ENCODE measurements at places on chromosomes 3 and 15.

- DNase-seq: peak; percentile 48
These were observed 286.7 kb upstream of the TGFBR2 start for GRCh38 chr3:30319713-30320112.

GRCh38 chr3:30349507-30349906 lies 256.9 kb upstream of the TGFBR2 start:
- no peak for DNase-seq

DNA sequence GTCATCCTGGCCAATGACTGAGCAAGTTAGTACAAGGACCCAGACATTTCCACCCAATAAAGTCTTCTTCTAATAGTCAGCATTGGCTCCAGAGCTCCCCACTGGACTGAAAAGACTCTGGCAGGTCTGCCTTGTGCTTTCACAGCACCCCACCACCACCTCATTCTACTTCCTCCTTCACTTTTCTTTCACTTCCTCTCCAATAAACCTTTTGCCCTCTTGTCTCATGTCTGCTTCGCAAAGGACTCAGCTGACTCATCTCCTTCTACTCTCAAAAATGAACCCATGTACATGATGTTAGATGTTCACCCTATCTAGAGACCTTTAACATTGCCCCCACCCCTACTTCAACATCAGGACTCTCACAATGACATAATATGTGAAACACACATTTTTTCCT lies 181.0 kb upstream of the PPP2R3A start:
- DNase-seq: no peak

DNA sequence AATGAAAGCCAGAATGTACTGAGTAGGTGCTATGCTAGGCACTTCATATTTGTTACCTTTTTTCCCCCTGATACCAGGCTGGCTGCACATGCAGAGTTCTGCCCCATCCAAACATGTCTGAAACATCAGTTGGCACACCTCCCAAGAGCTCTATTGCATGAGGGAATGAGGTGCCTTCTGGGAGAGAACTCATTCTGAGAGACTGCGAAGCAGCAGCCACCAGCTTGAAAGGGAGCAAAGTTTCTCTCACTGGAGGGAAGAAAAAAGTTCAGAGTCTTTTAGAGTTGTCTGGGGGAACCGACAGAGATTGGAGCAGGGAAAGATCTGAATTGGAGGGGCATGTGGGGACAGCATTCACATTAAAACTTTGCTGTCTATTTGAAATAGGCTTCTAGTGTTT lies 84.1 kb downstream of the AGBL1 start:
- no peak for DNase-seq

DNA sequence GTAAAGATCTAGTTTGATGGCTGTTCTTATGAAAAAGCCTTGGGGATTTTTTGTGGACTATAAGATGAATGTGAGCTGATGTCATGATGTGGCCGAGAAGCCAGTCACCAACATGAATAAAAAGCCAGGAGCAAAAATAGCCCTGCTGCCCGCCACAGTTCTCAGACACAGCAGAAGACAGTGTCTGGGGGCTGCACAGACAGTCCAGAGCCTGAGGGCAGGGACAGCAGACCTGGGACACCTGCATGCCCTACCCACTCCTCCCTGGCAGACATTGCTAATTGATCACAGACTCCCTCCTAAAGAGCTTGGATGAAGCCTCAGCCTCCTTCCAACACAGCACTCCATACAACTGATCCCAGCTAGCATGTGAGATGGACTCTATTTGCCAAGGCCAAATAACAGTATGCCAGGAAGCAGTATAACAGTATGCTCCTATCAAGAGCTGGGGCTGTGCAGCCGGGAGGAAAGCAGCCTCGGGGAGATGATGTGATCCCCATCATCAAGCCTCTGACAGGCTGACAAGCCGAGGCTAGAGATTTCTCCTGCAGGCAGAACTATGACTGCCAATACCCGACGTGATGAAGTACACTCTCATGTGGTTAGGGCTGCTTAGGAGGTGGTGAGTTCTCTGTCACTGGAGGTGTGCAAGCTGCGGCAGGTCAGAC lies 105.4 kb upstream of the RPL32 start:
- no peak for DNase-seq

DNA sequence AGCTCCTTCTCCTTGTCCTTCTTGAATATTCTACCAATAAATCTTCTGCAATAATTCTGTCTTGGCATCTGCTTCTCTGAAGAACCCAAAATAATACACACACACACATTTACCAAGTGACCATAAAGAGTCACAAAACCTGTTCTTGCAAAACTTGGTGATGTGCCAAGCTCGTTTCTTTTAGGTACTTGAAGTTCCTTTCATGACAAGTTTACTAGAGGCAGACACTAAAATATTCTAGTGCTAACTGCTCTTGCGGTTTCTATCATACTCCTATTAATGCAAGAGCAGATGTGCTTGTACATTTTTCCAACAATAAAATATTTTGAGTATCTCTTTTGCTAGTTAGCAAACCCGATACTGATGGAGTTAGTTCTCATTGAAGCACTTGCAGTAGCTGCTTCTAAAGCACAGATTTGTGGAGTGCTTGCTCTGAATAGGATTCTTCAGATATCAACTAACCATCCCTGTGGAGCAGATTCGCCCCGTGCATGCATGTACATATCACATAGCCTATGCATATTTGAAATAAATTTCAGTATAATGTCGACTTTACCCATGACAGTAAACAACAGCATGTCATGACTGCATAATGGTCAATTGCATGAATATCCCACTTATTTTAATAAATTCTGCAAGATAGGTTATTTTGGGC lies 23.2 kb downstream of the HHLA2 start:
- DNase-seq: no peak

DNA sequence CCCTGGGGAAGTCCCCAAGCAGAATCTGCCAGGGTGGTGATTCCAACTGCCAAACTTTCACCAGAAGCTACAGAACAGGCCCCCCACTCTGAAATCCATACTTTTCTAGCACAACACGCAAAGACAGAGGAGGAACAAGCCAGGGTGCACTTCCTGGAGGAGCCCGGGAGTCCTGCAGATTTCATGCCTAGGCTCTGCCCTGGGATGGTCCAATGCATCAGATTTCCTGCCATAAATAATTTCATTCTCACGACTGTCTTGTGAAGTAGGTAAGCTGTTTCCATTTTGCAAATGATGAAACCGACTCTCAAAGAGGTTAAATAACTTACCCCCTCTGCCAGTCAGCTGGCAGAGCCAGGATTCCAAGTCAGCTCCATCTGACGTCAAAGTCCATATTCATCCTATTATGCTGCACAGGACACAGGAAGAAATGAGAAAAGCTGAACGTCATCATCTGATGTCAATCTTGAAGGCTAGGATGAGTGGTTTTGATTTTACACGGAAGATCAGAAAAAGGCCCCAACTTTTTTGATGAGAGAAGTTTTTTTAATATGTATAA lies 134.8 kb upstream of the IGF1R start:
- no peak for DNase-seq

DNA sequence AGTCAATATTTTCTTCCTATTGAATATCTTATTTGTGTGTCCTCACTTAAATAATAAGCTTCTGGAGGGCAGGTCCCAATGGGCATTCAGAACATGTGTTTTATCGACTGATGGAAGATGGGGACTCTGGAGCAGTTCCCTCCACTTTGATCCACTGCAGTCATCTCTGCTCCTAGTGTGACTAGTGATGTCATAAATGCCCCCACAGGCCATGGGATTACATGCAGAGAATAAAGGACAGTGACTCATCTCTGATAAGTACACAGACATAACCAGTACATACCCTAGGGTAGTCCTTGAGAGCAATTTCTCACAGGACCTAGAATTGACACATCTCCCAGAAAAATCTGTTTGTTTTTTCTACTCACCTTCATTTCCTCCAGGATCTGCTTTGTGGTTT lies 49.4 kb upstream of the FMN1 start:
- DNase-seq: no peak

DNA sequence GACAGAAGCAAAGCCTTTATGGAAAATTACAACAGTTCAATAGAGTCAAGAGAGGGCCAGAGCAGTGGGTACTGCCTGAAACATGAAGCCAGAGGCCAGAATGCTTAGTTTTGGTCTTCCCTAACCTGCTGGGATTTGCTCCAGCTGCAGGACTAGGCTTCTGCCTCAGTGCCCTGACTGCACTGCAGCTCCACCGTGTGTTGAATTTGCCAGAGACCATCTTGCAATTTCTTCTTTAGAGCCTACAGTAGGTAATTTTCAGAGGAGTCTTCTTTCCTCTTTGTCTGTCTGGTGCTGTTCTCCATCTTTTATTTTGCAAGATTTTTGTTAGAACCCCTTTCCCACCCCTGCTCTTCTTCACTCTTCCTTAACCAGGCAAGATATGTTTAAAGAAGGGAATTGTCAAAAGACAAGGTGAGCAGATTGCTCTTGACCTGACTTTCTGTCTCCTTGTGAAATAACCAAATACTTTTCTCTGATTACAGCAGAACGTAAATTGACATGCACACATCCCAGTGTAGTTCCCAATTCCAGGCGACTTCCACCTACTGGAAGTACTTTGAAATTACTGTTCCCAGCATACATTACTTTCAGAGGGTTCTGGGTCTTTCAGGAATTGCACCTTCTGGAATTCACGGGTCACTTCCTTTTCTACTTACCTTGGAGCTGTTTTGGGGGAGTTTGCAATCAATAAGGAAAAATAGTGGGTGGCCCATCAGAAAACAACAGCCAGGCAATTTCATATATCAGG lies 161.2 kb downstream of the MINAR1 start:
- no peak for DNase-seq

GRCh38 chr15:58438956-58439355 lies 7.2 kb downstream of the LIPC start:
- DNase-seq: peak; percentile 38

GRCh38 chr15:61029082-61029481 lies 200.0 kb downstream of the RORA start:
- no peak for DNase-seq

DNA sequence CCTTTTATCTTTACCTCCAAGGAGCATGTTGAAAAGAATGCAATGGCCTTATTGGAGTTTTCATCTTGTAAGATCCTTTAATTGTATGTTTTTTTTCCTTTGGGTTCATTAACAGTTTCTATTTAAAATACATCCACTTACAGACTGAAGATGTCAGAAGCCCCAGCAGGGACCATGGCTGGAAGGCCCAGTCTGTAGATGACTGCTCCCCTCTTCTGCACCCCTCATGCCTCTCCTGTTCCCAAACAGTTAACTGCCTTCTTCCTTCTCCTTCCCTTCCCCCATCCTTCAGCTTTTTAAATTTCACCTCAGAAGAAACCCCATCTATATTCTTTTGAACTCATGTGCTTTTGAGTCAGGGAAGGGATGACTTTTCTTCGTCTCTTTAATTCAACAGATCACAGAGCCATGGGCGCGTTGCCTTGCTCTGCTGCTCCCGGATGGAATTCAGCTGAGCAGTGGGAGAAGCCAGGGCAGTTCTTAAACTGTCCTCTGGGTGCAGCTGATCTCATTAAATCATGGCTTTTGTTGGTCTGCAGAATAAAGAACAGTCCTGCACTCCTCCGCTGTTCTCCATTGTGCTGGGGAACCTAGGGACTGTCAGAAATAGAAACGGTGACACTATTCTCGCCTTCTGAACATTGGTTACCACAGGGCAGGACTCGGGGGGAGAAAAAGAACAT lies 71.5 kb upstream of the EIF1B start:
- no peak for DNase-seq

GRCh38 chr15:88125576-88125975 lies 131.0 kb downstream of the NTRK3 start:
- DNase-seq: no peak

DNA sequence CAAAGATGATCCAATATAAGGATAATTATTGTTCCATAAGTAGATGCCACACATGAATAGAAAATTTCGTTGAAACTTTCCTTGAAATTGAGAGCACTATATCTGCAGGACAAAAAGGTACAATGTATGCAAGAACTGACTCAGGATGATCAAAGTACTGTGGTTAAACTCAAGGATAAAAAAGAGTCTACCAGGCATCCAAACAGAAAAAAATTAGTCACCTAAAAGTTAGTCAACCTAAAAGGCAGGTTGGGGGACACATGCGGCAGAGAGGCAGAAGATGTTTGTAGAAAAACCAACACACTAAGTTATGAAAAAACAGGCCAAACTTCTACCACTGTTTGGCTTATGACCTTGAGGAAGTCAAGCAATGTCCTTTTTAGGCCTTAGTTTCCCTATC lies 68.7 kb downstream of the GSK3B start:
- DNase-seq: no peak

GRCh38 chr15:78453447-78453846 lies 15.4 kb downstream of the IREB2 start:
- no peak for DNase-seq

DNA sequence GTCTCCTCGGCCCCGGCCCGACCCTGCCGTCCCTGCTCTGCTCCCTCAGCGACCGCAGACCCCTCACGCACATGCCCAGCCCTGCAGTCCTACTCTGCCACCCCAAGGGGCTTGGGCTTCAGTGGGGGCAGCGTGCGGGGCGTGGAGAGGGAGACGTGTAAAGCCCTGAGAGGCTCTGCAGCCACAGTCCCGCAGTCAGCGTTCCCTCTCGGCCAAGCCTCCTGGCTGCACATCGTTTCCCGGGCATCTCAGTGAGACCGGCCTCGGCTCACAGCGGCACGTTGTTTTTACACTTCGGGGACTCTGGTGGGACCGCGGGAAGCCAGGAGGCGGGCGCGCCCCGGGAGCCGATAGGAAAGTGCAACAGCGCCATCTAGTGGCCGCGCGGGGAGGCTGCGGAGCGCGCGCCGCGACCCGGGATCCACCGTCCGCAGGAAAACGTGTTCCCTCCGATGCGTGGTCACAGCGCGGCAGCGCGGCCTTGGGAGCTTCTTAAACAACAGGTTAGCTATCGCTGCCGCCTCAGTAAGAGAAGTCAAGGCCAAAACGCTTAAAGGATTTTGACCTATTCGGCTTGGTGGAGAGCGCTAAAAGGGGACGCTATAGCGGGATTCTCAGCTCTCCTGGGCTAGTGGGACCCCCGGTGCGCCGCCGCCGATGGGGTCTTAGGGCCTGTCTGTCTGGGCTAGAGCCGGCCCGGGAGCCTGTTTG lies 226.8 kb upstream of the IGF1R start:
- no peak for DNase-seq

DNA sequence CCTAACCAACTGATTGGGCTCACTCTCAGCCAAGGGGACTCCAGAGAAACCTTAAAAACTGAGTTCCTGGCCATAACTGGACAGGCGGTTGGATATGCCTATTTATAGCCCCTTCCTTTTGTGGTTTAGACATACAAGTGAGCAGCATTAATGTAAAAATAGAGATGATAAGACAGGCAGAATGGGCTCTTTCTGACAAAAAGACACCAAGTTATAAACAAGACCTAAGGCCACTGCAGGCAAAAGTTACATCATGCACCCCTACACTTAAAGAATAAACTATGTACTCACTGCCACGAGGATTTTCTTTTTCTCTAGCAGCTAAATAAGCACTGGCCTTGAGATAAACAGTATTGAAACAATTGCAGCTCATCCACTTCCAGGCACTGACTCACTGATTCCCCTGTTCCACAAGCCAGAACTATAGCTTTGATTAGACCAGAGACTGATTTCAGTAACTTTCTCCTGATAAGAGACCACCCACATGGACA lies 30.1 kb downstream of the SUCNR1 start:
- no peak for DNase-seq

- DNase-seq: no peak
These were observed 90.5 kb upstream of the CTDSPL start for GRCh38 chr3:37770938-37771918.

GRCh38 chr3:196016485-196016884 lies 65.4 kb downstream of the TFRC start:
- DNase-seq: no peak

All from CD4-positive, alpha-beta T cell treated with Interleukin-15 for 1 hour (primary cell).